ENCODE measurements at places on chromosomes 16 and 17.

- no peak for DNase-seq
Observed at GRCh38 chr16:82034981-82035612, at the start of gene HSD17B2. TSS of gene HSD17B2 (plus strand) at chr16:82035253. CDS start at chr16:82035425, 172 bp downstream.

DNA sequence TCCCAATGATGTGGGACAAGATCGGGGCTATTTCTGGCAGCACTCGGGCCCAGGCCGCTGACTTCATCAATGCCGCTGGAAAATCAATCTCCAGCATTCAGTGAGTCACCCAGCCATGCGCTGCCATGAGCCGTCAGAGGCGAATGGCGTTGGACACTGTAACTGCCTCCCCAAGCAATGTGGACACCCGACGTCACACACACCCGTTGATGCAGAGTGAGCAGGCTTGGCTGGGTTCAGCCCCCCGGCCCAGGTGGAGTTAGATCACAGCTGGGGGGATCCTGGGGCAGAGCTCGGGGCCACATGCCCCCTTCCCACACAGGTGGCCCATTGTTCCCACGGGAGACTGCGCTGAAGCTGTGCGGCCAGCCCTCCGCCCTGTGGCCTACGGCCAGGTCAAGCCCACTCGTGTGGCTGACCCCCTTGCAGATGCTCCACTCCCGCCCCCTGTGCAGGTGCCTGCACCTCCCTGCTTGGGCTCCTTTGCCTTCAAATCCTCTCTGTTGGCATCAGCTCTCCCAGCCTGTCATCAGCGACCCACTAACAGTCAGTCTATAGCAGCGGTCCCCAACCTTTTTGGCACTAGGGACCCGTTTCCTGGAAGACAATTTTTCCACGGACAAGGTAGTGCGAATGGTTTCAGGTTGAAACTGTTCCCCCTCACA, 89.9 kb downstream of the TBC1D16 start:
- no peak for DNase-seq

DNA sequence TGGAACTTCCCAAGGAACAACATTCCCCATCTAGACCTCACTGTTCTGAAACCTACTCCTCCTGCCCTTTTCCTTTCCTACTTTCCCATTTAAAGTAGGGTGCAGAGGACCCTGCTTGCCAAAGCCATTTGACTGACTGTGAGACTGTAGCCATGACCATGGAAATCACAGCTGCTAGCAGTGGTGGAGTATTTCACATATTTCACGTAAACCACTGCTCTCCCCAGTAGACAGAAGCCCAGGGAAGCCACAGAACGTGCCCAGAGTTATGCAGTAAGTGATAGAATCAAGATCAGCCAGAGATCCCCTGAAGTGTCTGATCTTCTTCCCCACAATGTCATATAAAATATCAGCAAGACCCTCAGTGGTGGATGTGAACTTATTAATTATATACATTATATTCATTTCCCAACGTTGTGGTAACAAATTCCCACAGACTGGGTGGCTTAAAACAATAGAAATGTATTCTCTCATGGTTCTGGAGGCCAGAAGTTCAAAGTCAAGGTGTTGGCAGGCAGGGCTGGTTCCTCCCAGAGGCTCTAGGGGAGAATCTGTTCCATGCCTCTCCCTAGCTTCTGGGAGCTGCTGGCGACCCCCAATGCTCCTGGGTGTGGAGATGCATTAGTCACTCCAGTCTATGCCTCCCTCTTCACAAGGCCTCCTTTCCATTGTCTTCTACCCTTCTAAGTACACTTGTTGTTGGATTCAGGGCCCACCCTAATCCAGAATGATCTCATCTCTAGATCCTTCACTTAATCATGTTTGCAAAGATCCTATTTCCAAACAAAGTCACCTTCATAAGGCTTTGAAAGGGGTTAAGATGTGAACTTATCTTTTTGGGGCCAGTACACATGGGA, 20.7 kb upstream of the PRM1 start:
- no peak for DNase-seq

- DNase-seq, result no peak
Observed at GRCh38 chr16:86858501-86858900, 280.2 kb downstream of the FOXL1 start.

DNA sequence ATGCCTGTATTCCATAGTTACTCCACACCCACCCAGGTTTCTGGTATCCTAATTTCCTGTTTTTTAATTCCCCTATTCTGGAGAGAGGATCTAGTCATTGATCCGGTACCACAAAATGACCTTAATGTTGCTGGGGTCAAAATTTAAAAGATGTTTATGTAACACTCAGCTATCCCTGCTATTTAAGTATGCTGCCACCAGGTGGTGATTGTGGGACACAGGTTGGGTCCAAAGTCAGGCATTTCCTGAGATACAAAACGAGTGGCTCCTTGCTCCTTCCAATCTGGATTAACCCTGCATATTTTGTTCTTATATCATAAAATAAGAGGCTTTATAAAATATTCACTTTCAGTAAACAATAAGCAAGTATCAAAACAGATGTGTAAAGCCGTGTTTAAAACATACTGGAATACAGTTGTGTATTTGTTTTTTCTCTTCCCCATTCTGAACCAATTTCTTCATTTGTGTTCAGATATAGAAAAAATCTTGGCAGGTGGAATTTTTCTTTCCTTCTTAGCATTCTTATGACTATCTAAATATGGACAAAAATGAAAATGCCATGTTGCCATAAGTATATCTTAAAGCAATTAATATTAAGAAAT, 16.3 kb downstream of the HS3ST4 start:
- no peak for DNase-seq

GRCh38 chr16:58284469-58284868, 10.4 kb downstream of the PRSS54 start:
- no peak for DNase-seq

DNA sequence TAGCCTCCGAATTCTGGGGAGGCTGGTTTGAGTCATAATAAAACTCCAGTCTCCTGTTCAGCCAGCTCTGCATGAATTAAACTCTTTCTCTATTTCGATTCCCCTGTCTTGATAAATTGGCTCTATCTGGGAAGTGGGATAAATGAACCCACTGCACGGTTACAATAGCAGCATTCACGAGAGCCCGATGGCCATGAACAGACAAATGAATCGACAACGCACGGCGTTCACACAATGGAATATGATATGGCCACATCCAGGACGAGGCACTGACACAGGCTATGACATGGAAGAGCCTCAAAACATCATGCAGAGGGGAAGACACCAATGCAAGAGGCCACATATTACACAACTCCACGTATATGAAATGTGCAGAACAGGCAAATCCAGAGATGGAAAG, 5.6 kb upstream of the CARD14 start:
- no peak for DNase-seq

- DNase-seq, result no peak
Observed at GRCh38 chr17:77396610-77397009, 255.8 kb downstream of the SEC14L1 start.

GRCh38 chr17:79839356-79840268, at the start of gene CBX4:
TSS of gene CBX4 (minus strand) at chr17:79839440. CDS start at chr17:79839251, 189 bp downstream.
- peak; percentile 74 for DNase-seq

- no peak for DNase-seq
Observed at GRCh38 chr17:31580706-31581490, 189.4 kb downstream of the RAB11FIP4 start.

- DNase-seq, result no peak
Observed at GRCh38 chr16:67884-68789, 4.3 kb downstream of the RHBDF1 start.

GRCh38 chr16:19090916-19091315, 22.8 kb upstream of the ITPRIPL2 start:
- DNase-seq, result no peak
